ENCODE measurements at places on chromosomes 6 and 20.

- DNase-seq: no peak
Observed at GRCh38 chr6:138521790-138522189, 22.5 kb upstream of the NHSL1 start.

- DNase-seq: no peak
Observed at GRCh38 chr20:32891926-32892660, 33.4 kb downstream of the EFCAB8 start.

- DNase-seq: no peak
Observed at GRCh38 chr6:149186873-149187272, 130.6 kb upstream of the TAB2 start.

DNA sequence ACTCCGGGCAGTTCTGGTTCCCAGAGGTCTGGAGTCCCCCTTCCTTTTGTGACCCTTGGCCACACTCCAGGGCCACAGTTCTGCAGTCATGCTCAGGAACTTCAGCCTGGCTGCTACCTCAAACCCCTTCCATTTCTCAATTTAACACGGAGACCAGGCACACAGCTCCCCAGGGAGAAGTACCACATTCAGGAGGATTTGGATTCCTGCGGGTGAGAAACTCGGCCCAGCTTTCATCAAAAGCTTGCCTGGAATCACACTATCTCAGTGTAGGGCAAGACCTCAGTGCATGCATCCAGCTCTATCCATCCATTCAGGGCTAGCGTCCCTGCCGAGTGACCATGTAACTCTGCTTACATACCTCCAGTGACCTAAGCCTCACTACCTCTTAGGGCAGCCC is 16.8 kb upstream of the IP6K3 start:
- no peak for DNase-seq

DNA sequence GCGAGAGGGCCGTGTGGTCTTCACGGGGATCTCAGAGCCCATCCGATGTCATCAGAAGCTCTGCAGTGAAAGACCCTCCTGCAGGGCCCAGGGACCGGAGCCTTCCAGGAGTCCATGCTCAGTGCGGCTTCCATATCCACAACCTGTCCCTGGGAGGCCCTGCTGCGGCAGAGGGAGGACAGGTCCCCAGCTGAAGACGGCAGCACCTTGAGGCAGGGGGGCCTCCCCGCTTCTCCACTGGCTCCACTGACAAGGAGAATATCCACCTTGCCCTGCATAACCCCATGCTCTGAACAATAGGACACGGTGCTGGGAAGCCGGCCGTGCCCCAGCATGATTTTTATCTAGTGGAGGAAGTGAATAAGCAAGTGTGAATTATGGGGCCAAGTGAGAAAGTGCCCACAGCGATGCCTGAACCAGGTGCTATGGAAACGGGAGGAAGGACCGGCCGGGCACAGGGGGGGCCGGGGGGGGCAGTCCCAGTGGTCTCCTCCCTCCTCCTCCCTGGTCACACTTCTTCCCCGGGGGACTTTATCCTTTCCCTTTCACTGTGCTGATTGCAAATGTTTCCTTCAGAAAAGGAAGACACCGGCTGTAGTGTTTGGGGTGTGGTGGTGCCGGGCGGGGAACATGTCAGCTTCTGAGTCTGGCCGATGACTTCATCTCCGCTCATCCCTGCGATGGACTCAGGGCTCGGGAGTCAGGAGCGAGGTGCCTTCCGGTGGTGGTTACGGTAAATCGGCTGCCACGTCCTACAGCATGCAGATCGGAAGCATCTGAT is 225.1 kb downstream of the ERMARD start:
- DNase-seq: no peak

DNA sequence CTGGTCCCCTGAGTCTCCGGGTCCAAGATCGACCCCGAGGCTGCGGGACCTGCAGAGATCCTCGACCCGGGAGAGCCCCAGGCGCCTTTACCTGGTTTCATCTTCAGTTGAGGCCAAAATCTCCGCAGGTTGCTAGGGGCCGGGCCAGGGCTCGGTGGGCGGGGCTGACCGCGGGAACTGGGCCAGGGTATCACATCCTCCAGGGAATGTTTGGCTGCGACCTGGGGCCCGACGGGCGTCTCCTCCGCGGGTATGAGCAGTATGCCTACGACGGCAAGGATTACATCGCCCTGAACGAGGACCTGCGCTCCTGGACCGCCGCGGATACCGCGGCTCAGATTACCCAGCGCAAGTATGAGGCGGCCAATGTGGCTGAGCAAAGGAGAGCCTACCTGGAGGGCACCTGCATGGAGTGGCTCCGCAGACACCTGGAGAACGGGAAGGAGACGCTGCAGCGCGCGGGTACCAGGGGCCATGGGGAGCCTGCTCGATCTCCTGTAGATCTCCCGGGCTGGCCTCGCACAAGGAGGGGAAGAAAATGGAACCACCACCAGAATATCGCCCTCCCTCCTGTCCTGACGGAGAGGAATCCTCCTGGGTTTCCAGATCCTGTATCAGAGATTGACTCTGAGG is 53.8 kb upstream of the POLR1H start:
- no peak for DNase-seq

DNA sequence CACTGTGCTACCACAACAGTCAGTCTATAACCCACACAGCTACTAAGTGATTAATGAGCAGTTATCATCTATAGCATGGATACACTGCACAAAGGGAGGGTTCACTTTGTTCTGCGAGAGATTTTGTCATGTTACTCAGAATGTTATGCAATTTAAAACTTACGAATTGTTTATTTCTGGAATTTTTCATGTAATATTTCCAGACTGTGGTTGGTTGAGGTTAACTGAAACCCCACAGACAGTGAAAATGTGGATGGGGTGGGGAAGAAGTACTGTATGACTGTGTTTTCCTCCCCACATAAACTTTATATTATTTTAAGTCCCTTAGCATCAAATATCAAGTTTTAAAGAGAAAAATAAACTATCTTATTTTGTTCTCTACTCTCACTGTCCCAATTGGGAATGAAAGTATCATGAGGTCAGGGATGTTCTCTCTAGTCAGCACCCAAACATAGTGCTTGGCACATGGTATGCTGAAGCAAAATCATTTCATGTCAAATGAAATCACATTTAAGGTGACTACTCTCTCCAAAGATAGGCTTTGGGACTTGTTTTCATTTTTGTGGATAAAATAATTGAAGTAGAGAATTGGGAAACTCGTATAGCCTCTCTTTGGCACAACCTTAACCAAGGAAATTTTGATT is 25.4 kb downstream of the DOP1A start:
- DNase-seq: no peak

GRCh38 chr6:162726947-162727321 is 632 bp downstream of the PRKN start:
- DNase-seq: no peak

DNA sequence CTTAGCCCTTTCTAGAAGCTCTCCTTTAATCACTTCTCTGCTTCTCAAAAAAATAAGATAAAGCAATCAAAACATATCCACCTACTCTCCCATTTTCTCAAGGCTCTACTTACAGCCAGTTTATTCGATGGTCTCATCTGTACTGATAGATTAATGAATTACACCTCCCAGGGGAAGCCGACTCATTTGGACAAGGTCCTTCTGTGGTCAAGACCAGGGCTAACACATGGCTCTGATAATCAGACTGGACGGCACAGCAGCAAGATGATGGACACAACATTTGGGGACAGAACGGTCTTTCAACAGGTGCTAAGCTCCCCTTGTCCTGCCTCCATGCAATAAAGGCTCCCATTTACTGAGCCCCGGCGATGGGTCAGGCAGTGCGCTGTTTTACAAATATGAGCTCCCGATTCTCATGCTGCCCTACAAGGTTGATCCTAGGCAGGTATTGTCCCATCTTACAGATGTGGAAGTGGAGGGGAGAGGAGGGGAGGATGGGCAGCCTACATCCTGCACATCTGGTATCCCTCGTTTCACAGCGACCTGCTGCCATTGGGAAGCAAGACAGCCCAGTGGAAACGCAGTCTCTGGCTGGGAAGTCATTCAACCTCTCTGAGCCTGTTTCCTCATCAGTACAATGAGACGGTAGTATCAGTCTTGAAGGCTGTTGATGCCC is 15.7 kb downstream of the CPNE5 start:
- DNase-seq: no peak

- DNase-seq: no peak
Observed at GRCh38 chr6:157092736-157093135, 230.6 kb downstream of the TMEM242 start.

DNA sequence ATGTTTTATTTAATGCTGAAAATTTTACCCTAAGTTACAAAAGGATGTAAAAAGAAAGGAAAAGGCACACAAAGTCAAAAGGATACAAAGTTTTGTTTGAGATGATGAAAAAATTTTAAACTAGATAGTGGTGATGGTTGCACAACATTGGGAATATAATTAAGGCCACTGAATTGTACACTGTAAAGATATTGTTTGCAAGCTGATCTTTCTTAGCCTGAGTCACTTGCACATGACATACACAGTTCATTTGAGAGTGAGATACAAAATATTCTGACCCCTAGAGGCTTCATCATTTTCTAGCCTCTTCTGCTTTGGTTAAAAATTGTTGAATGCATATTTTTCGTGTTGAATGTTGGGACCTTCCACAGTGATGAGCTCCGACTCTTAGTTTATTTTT is 462.6 kb downstream of the HDGFL1 start:
- DNase-seq: no peak

DNA sequence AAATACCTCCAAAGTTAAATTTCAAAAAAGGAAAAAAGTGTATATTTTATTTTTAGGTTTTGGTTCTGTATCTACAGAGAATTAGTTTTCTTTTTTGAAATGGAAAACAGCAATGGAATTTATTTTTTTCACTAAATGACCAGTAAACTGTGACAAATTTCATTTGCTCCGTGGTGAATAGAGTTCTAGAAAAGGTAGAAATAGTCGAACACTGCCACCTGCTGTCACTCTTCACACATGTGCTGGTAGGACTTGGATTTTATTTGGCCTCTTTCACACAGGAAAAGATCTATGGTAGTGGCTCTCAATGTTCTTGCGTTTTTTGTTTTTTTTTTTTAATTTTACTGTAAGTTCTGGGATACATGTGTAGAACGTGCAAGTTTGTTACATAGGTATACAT is 312.5 kb downstream of the EYA4 start:
- no peak for DNase-seq

DNA sequence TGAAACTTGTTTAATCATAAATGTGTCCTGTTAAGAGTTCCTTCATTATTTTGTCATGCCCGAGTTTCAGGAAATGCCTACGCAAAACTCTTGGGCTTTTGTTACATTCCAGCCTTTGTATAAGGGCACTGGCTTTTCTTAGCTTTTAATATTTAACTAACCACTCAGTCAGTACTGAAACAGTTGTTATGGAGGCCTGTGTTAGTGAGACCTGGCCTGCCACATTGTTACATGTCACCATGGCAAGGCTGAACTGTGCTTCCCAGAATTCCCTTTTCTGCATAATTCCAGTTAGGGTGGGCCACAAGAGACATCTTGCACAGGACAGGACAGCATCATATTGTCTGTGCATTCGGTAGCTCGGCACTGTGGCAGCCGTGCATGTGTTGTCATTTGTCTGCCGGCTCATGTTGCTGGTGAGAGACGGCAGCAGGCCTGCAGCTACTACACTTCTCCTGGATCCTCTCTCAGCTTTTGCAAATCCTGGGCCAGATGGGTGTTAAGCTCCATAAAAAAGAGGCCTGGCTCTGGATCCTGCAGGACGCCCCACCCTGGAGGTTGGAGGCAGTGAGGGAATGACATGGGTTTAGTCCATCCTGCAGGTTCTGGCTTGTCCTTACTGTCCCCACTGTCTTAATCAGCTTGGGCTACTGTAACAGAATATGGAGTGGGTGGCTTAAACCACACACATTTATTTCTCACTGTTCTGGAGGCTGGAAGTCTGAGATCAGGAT is 128.8 kb upstream of the DTNBP1 start:
- DNase-seq: no peak

GRCh38 chr6:142534076-142534475 is 232.3 kb downstream of the ADGRG6 start:
- DNase-seq: no peak

DNA sequence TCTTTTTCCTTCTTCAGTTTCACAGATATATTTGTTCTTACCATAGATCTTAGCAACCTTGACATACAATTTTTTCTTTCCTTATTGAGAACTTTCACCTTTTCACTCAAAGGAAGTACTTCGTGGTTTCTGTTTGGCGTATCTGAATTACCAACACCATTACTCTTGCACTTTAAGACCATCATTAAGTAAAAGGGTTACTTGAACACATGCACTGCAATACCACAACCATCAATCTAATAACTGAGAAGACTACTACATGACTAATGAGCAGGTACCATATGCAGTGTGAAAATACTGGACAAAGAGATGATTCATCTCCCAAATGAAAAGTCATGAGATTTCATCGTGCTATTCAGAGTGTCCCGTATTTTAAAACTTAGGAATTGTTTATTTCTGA is 21.7 kb upstream of the SENP6 start:
- no peak for DNase-seq

- DNase-seq: no peak
Observed at GRCh38 chr20:47667086-47667485, 118.2 kb downstream of the SULF2 start.

DNA sequence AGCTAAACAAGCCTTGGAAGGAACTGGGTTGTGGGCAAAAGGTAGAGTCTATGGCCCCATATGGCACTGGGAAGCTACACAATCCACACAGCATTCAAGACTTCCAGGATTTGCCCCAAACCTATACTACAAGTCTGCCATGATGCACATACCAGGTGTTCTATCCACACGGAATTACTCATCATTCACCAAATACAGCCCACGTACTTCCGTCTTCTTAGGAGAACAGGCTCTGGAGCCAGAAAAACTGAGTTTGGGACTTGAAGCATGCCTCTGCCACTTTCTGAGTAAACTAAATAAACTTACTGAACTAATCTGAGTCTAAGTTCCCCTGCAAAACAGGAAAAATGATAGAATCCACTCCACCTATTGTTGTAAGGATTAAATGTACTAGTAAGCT is 28.6 kb downstream of the RIMS4 start:
- DNase-seq: no peak

GRCh38 chr20:51310216-51310615 is 232.3 kb downstream of the NFATC2 start:
- DNase-seq: no peak

GRCh38 chr6:159878341-159878740 is 12.4 kb upstream of the MAS1 start:
- no peak for DNase-seq

- DNase-seq: no peak
Observed at GRCh38 chr6:113048741-113049140, 701.6 kb downstream of the RFPL4B start.

- DNase-seq: no peak
Observed at GRCh38 chr6:50202766-50203165, 153.0 kb upstream of the DEFB112 start.

DNA sequence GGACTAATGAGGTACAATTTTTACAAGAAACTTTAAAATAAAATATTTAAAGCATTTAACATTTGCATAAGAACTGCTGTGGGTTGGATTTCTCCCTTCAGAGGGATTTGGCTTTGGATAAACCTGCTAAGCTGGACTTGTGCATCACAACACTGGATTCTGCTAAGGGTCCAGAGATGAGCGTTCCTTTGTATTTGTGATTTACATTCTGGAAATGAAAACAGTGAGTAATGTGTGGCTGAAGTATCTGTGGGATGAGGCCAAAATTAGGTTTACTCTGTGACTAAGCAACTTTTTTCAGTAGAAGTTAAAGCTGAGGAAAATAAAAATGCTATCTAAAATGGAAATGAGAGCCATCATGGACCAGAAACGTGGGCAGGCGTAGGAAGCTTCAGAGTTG is 494.3 kb downstream of the EPM2A start:
- DNase-seq: no peak

All from stimulated activated CD8-positive, alpha-beta memory T cell treated with anti-CD3 and anti-CD28 coated beads, Interleukin-4, amount 100 ng/mL, for 1 hour (primary cell).